ENCODE measurements at places on chromosomes 7 and 10. TPM values are rescaled to one million over a fixed set of nuclear protein-coding genes. Genes with fewer than 3 reads are reported as not detected.

DNA sequence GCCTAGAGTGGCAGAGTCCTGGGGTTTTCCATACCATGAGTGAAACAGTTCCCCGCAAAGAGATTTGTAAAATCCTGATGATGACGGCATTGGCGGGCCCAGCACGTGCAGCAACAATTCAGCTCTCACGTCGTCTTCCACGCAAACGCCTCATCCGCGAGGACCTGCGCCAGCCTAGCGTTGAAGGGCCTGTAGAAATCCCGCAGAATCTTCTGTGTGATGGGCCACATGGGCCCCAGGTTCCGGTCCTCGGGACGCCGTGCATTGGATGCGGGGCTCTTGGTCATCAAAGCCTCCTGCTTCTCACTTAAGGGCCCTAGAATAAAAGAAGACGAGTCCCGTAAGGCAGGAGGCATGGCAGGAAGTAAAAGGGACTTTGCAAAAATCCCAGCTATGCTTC is 83.4 kb downstream of the CHST15 start:
- H3K4me3 ChIP-seq: no peak overlapping the region
- no peaks in the 10 kb centered on the region for H3K4me1 ChIP-seq
- no peak overlapping the region for H3K27ac ChIP-seq
- H3K36me3 ChIP-seq: no peaks in the 10 kb centered on the region
- no peaks in the 10 kb centered on the region for H3K27me3 ChIP-seq
- DNase-seq: no peak

PTPRZ1 gene
- total RNA-seq: 2.8 TPM

DNA sequence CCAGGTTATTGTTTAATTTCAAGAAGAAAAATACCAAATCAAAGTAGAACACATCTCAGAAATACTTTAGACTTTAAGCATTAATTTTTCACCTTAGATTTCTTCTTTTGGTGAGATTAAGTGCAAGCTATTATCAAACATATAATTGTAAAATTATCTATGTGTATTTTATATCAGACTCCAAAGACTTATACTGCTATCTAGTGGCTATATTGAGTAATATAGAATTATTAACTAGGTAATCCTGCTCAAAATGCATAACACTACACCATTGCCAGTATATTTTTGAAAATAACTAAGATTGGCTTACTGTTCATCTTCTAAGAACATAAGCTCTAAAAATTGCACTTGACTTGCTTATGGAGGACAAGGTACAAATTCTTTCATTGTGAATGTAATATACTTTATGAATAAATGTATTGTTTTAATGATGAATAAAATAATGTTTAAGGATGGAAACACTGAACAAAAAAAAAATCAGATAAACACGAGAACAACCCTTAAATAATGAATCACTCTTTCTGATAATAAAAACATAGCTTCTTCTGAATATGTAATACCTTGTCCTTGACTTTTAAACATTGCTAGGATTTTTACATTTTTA is 86.7 kb upstream of the GNAI1 start:
- DNase-seq: no peak
- peaks cover 6% of the 10 kb centered on the region for H3K4me1 ChIP-seq
- no peak overlapping the region for H3K4me3 ChIP-seq
- no peaks in the 10 kb centered on the region for H3K27me3 ChIP-seq
- H3K36me3 ChIP-seq: no peaks in the 10 kb centered on the region
- no peak overlapping the region for H3K27ac ChIP-seq

AGMO gene
- not detected for total RNA-seq

SP8 gene
- not detected for total RNA-seq

- H3K27ac ChIP-seq: no peak overlapping the region
- no peak for DNase-seq
- H3K4me3 ChIP-seq: no peak overlapping the region
- peaks cover 6% of the 10 kb centered on the region for H3K4me1 ChIP-seq
Measured at GRCh38 chr7:90817846-90818245, 221.7 kb downstream of the CDK14 start.

TMEM213 gene
- not detected for total RNA-seq

COL17A1 gene
- not detected for total RNA-seq

- no peak overlapping the region for H3K4me3 ChIP-seq
- H3K4me1 ChIP-seq: no peaks in the 10 kb centered on the region
- no peaks in the 10 kb centered on the region for H3K27me3 ChIP-seq
- DNase-seq: no peak
- no peaks in the 10 kb centered on the region for H3K36me3 ChIP-seq
- H3K27ac ChIP-seq: no peak overlapping the region
Measured at GRCh38 chr7:2499719-2500430, 19.7 kb upstream of the LFNG start.

GRCh38 chr10:128861018-128861901 is 605.8 kb upstream of the MGMT start:
- H3K4me1 ChIP-seq: no peaks in the 10 kb centered on the region
- H3K27ac ChIP-seq: no peak overlapping the region
- H3K4me3 ChIP-seq: no peak overlapping the region
- no peaks in the 10 kb centered on the region for H3K27me3 ChIP-seq

DNA sequence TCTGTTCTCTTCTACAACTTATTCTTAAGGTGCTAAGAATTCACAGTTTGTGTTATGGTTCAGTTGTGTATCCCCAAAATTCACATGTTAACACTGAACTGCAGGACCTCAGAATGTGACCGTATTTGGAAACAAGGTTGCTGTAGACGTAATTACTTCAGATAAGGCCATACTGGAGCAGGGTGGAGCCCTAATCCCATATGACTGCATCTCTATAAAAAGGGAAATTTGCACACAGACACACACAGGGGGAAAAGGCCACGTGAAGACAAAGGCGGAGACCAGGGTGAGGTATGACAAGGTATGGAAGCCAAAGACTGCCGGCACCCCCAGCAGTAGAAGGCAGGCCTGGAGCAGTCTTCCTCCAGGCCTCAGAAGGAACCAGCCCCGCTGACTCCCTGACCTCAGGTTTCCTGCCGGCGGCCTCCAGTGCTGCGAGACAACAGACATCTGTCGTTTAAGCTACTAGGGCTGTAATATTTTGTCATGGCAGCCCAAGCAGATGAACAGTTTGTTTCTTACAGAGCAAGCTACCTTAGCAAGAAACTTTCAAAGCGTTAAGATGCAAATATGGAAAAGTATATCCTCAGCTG is 98.7 kb downstream of the PROSER2 start:
- no peak overlapping the region for H3K27ac ChIP-seq
- no peak for DNase-seq
- peaks cover 48% of the 10 kb centered on the region for H3K36me3 ChIP-seq
- H3K4me1 ChIP-seq: no peaks in the 10 kb centered on the region

- no peak for DNase-seq
- H3K27me3 ChIP-seq: no peaks in the 10 kb centered on the region
- no peak overlapping the region for H3K27ac ChIP-seq
- H3K4me3 ChIP-seq: no peak overlapping the region
Measured at GRCh38 chr10:131573256-131573655, 261.7 kb upstream of the TCERG1L start.

GRCh38 chr7:115779561-115779960 is 251.0 kb downstream of the TFEC start:
- H3K27ac ChIP-seq: no peak overlapping the region
- no peak for DNase-seq
- H3K27me3 ChIP-seq: no peaks in the 10 kb centered on the region
- no peaks in the 10 kb centered on the region for H3K36me3 ChIP-seq
- no peaks in the 10 kb centered on the region for H3K4me1 ChIP-seq
- H3K4me3 ChIP-seq: no peak overlapping the region

ASZ1 gene
- total RNA-seq: not detected

TRIM74 gene
- total RNA-seq: 0.55 TPM

Measured in adrenal gland (tissue), 19 donors.